ENCODE measurements at places on chromosomes 11 and 22.

DNA sequence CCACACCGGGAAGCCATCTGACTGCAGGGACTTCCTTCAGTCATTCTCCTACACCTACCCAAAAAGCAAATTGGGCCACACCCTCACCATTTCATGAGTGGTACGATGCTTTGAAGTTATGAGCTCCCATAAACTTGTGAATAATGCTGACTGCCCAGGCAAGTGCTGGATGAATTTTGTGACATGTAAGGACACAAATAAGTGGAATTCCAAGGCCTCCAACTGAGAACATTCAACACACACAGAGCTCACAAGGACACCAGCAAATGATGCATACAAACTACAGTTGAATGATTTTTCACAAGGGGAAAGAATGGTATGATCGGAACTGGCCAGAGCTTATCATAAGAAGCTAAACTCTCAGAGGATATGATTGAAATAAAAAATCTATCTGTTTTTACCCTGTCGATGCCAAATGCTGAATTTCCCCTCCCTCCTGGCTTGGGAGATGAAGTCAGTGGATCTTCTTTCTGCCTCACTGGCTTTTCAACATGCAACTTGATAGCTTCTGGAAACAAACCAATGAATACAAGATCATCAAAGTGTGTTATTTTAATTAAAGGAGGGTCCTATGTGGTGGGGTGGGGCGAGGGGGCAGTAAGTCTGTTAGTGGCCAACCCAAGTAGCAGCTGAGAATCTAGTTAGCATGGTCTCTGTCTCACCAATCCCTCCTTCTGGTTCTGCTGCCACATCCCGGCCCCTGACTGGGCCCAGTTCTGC lies 123.8 kb downstream of the WT1 start:
- no peak for DNase-seq

DNA sequence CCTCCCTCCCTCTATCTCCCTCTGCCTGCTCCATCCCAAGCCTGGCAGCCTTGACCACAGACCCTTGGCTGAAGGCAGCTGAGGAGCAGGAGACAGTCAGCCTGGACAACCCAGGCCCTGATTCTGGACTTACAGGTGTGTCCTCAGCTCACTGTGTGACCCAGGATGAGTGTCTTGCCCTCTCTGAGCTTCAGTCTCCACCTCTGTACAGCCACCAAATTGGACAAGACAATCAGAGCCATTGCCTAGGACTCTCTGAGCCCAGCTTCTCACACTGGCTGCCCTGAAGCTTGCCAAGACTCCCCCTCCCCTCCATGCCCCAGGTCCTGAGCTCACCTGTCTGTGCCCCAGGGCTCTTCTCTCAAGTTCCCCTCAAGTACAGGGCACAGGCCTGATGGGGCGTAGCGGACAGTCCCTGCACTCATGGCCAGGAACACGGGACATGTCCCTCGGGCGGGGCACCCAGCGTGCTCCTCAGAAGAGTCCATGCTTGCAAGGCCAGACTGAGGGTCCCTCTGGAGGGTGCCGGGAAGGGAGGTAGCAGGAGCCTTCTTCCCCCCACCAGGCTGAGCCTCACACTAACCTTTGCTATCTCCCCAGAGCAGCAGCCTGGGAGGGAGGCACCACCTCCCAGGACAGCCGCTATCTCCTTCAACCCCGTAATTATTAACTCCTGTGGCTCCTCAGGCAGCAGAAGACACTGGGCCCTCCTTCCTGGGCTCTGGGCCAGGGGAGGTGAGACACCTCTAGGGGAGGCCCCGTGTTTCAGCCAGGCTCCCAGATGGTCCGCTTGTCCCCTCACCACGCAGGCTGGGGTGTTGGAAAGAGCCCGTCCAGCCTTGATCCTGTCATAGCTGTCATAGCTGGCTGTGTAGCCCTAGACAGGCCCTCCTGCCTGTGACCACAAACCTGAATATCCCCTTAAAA lies 2.6 kb upstream of the RAB3IL1 start:
- no peak for DNase-seq

DNA sequence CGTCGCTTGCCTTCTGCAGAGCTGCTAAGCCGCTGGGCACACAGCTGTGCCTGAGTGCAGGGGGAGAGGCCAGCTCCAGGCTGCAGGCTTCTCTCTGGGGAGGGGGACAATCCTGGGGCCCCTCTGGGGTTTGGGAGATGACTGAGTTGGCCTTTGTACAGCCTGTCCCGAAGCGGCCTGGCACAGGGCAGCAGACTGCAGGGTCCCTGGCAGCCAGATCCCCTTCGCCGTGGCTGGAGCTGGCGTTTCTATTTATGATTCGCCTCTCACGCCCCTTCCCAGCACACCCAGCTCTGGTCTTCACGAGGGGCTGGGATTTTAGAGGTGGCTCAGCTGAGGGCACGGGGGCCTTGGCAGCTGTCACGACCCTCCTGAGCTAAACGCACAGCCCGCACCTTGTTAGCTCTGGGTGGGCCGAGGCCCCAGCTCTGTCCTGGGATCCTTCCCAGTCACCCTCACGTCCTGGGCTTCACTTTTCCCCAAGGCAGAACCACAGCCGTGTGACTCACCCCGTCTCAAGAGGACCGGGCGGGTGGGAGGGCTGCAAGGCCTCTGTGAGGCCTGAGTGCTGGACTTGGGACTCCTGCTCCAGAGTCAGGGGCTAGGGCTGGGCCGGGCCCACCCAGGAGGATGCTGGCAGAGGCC lies 18.4 kb downstream of the OSBPL5 start:
- DNase-seq: no peak

- no peak for DNase-seq
Observed at GRCh38 chr11:36130401-36130800, 158.8 kb downstream of the COMMD9 start.

DNA sequence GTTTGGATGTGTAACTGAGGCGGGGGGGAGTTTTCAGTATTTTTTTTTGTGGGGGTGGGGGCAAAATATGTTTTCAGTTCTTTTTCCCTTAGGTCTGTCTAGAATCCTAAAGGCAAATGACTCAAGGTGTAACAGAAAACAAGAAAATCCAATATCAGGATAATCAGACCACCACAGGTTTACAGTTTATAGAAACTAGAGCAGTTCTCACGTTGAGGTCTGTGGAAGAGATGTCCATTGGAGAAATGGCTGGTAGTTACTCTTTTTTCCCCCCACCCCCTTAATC lies 2.3 kb downstream of the MALAT1 start:
- DNase-seq: no peak

DNA sequence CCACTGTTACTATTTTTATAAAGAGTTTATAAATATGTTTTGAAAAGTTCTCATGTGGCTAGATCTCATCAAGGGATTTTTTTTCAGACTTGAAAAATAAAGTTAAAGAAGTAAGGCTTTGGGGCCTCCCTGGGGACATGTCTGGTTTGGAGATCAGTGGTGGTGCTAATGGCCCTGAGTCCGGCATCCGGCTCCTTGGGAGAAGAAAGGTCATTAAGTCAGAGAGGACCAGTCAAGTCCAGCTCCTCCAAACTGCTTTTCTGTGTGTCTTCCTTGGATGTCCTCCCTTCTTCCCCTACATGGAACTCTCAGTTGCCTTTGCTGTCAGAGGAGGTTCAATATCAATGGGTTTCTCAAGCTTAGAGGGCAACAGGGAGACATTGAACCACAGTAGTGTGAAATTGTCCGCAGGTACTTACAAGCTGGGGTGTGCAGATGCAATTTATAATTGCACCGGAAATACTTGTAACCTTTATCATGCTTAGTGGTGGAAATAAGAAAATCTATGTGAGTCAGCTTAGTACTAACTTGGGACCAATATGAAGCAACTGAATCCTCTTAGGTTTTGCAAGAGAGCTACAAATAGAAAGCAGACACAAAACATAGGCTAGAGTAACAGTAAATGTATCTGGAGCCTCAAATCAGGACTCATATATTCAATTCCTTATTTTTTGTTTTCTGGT lies 144.3 kb downstream of the TEAD1 start:
- no peak for DNase-seq

- no peak for DNase-seq
Observed at GRCh38 chr11:92980312-92980711, 10.9 kb downstream of the MTNR1B start.

DNA sequence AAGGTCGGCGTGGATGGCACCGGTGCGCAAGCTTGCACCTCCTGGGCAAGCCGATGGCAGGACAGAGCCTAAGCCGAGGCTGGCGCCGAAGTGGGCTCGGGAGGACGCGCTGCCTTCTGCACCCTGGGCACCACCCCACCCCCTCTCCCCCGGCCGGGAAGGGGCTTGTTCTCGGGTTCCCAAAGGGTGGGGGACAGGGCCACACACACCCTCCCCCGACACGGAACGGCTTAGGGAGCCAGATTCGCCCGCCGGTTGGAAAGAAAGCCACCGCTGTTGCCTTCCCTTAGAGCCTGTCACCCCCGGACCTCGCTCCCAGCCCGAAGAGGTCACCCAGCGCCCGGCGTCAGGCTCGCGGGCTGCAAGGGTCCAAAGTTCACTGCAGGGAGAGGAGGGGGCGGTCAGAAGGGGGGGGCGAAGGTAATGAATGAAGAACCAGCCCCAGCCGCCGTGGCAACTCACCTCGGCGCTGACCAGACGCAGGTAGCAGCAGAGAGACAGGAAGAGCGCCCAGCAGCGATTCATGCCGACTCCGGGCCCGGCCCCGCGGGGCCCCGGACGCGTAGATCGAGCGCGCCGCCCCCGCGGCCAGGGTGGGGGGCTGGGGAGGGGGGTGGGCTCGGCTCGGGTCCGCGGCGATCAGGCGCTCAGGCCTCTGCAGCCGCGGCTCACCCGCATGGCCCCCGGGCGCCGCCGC lies 1.2 kb downstream of the PDGFB start:
- no peak for DNase-seq

DNA sequence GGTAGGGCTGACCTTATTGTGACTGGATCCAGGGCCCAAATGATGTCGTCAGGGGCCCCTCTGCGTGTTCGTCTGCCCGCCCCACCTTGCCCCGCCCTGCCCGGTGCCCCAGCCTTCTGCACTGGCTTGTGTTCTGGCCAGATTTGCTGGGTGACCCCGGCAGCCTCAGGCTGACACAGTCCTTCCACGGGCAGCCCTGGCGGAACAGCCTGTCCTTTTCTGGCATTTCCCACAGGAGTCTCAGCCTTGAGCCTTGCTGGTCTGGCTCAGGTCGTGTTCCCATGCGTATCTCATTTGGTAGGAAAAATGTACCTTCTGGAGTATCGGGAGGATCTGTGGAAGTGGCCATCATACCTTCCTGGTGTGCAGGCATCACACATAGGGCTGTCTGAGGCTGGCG lies 31.0 kb downstream of the IGHMBP2 start:
- DNase-seq: no peak

GRCh38 chr11:76666408-76666807 lies 4.1 kb downstream of the LRRC32 start:
- no peak for DNase-seq

DNA sequence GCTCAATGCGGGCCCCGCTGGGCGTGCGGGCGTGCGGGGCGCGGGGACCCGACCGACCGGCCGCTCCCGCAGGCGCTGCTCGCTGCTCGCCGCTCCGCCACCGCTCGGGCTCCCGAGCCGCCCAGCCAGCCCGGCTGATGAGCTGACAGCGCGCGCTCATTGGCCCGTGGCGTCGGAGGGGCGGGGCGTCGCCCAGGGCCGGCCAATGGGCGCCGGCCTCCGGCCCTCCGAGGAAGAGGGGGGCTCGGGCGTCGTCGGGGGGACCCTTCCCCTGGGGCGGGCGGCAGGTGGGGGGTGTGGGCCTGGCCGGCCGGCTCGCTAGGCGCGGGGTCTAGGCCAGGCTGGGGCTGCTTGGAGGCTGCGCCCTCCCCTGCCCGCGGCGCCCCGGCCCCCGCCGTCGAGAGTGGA lies at the start of gene SCUBE1:
Gene SCUBE1, minus strand, starts transcription at position 111 of the 408 bp plus-strand sequence. CDS start 111 bp downstream, outside the sequence.
- DNase-seq: peak; percentile 60

DNA sequence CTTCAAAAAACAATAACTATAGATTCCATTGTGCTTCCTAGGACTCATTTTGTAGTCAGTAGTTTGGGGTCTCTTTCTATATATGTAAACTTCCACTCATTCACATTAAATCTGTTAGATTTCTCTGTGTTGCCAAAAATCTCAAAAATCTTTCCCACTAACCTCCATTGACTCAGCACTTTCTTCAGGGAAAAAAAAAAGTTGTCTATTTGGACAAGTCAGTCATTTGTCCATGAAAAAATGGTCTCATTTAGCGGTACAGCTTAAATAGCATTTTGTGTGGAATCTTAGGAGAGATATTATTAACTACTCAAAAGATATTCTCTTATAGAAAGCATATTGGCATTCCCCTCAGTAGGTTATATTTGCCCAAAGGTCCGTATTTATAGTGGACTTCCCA lies 81.9 kb downstream of the PPP2R1B start:
- no peak for DNase-seq

DNA sequence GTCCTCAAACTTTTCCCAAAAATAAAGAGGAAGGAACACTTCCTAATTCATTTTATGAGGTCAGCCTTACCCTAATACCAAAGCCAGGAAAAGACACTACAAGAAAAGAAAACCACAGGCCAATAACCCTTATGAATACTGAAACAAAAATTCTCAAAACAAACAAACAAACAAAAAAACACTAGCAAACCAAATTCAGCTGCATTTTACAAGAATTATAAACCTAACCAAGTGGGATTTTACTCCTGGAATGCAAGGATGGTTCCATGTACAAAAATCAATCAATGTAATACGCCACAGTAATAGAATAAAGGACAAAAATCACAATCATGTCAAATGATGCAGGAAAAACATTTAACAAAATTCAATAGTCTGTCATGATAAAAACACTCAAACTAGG lies 13.3 kb downstream of the ARVCF start:
- DNase-seq: no peak

- DNase-seq: no peak
Observed at GRCh38 chr11:5684036-5684645, 733 bp downstream of the TRIM5 start.

DNA sequence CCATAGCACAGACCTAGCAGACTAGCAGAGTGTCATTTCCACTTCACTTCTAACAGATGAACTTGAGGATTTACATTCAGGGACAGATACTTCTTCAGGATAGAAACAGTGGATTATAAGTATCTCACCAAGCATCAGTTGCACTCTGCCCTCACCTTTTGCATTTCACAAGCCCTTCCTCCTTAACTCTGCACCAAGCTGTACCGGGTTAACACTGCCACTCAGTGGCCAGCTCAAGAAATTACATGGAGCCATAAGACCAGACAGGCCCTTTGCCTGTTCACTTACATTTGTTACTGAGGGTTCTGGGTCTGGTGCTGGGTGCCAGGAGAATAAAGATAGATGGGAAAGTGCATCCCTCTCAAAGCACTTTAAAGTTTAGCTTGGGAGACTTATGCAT lies 309.8 kb downstream of the SHANK2 start:
- DNase-seq: no peak

DNA sequence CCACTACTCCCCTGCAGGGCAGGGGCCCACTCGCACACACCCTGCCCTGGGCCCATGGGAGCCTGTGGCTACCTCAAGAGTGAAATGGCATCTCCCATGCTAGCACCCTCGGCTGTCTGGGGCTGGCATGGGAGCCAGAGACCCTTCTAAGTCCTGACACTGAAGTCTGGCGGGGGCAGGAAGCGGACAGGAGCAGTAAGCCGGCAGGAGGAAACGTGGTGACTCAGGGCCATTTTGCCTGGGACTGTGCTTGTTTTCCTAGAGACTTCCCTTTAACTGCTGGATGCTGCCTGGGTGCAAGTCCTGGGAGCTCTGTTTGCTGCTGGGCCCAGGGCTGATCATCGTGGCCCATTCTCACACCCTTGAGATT lies 16.8 kb downstream of the RELT start:
- DNase-seq: no peak
